NCI-H2081 (cell line): ENCODE measurements at places on chromosomes 7 and 10.

- no peak for DNase-seq
Observed at GRCh38 chr7:136940917-136941316, 72.5 kb downstream of the CHRM2 start.

- no peak for DNase-seq
Observed at GRCh38 chr10:22365233-22365632, 19.9 kb downstream of the SPAG6 start.

GRCh38 chr7:155802291-155802690 is 10.0 kb downstream of the SHH start:
- no peak for DNase-seq

DNA sequence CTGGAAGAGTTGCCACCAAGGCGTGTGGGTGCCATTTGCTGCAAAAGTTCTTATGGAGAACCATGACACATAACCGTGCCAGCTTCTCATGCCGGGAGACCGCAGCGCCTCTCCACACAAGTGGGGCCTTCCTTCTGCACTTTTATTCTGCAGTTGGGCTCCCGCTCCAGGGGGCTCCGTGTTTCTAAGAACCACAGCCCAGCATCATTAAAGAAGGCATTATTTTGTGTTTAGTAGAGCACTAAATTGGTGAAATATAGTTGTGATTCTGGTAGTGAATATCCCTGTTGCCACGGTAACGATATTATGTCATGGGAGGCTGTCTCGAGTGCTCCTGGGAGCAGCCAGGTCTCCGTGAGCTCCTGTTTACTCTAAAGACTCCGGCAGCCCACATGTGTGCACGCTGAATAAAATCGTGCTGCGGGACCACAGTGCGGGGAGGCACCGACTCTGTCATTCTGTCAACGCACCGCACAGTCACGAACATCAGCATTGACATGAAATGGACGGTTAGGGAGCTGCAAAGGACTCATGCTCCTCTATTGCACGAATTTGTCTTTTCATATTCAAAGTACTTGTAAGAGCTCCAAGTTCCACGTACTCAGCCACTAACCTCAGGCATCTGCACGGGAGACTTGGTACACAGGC is 68.8 kb upstream of the PITRM1 start:
- no peak for DNase-seq

- DNase-seq = peak; percentile 64
Observed at GRCh38 chr7:123749537-123749857, 694 bp upstream of the WASL start.

- no peak for DNase-seq
Observed at GRCh38 chr10:102040305-102041050, 15.5 kb downstream of the ARMH3 start.

- no peak for DNase-seq
Observed at GRCh38 chr10:10294184-10294880, 723.3 kb upstream of the CELF2 start.

GRCh38 chr7:4713183-4713784 is 31.2 kb downstream of the FOXK1 start:
- no peak for DNase-seq

DNA sequence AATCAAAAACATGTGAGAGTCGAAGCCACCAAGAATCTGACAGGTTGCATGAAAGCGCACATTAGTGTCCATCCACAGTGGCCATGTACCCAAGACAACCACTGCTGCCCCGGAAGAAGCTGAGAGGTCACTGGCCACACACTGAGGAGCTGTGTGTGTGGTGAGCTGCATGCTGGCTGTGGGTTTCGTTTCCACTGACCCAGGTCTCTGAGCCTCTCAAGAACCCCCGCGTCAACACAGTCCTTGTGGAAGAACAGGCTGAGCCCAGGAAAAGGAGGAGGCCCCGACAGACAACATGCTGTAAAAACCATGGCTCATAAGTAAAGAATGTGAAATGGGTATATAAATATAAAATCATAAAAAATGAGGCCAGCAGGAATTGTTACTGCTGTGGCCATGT is 8.2 kb downstream of the VIPR2 start:
- DNase-seq = no peak
